T-helper 2 cell treated with Interferon-gamma antibody and Interleukin-4, amounts not matched to agents 5 μg/mL and 100 μg/mL, for 36 hours (primary cell): ENCODE measurements at places on chromosomes 12 and 14.
A peak's percentile ranks its signal among the peaks of the same experiment; 100 is the strongest.

DNA sequence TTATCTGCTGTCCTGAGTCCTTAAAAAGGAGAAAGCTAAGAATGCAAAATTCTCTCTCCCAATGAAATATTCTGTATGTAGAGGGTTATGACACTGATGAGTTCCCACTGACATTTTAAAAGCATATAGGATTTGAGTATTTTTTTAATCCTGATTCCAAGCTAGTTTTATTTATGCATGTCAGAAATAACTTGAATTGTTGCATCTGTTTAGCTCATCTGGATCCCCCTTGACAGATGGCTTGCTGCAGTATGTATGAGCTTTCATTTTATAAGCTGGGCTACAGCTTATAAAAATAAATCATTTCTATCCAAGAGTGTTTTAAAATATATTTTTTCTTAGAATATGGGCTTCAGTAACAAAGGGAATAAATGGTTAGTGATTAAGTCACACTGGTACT is 495.3 kb downstream of the NELL2 start:
- DNase-seq: no peak

GRCh38 chr12:56157201-56158028 is 744 bp upstream of the MYL6 start:
- DNase-seq: peak; percentile 48

- DNase-seq: no peak
Measured at GRCh38 chr12:47352067-47352466, 272.3 kb upstream of the AMIGO2 start.

GRCh38 chr12:82996168-82996812 is 309.6 kb downstream of the TMTC2 start:
- DNase-seq: no peak

DNA sequence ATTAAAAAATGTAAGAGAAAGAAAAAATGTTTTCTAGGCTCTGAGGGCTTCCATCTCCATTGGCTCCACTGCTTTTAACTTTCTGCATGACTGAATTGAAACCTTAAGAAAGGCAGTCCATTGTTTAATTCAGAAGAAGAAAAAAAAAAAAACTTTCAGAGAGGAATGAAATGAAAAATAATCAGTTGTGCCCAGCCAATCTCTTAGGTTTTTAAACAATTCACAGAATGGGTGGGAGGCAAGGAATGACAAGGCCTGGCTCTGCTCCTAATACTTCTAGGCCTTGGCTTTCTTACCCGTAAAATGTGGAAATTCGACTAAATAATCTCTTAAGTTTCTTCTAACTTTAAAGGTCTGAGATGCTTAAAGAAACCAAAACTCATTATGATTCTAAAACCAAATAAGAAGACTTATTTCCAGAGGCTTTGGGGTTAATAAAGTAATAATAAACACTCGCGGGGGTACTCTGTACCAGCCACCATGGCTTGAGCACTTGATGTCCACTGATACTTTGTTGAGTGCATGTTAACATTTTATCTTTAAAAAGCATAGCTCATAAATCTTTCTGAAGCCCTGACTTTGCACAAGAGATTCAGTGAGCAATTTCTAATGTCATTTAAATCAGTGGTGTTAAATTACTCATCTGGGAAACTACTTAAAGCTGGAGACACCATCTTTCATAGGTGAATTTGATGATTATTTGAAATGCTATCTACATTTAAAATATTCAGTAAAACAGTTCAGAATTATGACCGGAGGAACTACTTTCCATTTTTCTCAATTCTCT is 49.6 kb downstream of the STON2 start:
- no peak for DNase-seq

DNA sequence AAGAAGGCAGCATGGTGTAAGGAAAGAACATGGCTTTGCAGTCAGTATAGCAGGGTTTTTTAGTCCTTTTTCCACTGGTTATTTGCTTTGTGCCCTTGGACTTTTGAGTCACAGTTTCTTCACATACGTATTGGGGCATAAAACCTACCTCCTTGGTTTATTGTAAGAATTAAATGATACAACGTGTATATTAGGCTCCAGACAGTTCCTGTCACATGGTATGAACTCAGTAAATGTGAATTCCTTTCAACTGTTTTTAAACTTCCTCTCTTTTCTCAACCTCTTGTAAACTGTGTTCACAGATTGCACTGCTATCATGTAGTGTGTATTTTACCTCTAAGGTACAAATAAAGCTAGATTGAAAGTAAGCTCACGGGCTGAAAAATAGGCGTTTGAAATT is 29.5 kb downstream of the MSRB3 start:
- no peak for DNase-seq

GRCh38 chr14:105568859-105569766 is 42.7 kb downstream of the TMEM121 start:
- no peak for DNase-seq

DNA sequence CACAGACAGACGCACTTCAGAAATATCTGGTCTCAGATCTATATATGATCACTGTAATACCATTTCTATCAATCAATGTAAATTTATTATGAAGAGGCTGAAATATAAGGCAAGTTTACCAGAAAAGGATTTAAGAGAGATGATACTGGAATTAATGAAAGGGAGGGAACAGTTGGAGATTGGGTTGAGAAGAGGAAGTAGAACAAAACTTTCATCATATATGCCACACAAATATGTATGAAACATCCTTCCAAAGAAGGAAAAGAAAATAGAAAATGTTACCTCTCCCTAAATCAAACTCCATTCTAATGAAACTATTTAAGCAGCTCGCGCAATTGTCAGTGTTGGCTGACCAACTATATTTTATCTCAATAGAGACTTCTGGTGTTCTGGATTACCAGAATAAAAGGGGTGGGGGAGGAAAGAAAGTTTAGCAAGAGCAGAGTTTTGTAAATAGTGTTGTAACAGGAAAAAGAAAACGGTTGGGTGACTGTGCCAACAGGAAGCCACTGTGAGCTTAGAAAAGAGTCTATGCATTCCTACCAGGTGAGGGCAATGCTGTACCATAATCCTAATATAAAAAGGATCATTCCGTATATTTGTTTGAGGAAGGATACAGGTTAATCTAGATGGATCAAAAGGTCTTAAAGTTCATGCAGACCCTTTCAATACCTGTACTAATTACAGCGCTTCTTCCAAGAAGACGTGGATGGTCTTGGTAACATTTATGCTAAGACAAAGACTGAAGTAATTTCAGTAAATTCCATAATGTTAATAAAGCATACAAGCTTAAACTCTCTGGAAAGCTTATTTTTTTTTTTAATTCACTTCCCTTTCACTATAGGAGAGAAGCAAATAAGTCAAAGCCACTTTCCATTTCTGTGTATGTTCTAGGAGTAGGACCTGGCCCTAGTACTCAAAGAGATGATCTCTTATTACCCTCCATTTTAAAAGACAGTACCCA is 14.5 kb upstream of the LLPH start:
- DNase-seq: no peak

- peak; percentile 90 for DNase-seq
Measured at GRCh38 chr12:124774462-124775167, 89.0 kb downstream of the SCARB1 start.

DNA sequence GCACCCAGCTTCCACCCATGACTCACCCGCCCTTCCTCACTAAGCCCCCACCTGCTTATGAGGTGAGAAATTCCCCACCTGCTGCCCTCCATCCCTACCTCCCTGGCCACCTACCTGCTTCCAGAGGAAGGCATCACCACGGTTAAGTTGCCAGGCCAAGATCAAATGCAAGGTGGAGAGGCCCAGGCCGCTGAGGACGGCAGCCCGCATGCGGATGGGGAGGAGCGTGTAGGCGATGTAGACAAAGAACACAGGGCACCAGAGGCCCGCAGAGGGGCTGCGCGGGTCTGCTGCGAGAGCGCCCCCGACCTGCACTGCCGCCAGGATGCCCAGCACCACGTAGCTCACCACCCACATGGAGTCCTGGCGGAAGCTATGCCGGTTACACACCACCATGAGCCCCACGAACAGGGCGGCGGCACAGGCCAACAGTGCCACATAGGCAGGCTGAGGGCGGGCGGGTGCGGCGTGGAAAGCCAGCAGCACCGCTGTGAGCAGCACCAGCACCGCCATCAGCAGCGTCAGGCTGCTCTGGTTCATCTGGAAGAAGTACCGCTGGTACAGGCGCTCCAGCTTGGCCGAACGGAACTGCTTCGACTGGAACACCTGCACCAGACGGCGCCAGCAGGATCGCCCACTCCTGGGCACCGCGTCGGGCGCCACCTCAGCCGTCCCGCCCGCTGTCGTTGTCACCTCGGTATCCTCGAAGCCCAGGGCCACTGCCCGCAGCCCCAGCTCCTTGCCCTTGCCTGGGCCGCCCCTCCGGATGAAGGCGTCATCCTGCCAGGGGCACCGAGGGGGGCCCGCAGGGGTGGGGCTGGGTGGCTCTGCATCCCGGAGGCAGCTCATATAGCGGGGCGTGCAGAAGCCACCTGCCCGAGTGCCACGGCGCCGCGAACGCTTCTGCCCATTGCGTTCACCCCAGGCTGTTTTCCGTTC is 6.2 kb downstream of the ADCY6 start:
- no peak for DNase-seq

DNA sequence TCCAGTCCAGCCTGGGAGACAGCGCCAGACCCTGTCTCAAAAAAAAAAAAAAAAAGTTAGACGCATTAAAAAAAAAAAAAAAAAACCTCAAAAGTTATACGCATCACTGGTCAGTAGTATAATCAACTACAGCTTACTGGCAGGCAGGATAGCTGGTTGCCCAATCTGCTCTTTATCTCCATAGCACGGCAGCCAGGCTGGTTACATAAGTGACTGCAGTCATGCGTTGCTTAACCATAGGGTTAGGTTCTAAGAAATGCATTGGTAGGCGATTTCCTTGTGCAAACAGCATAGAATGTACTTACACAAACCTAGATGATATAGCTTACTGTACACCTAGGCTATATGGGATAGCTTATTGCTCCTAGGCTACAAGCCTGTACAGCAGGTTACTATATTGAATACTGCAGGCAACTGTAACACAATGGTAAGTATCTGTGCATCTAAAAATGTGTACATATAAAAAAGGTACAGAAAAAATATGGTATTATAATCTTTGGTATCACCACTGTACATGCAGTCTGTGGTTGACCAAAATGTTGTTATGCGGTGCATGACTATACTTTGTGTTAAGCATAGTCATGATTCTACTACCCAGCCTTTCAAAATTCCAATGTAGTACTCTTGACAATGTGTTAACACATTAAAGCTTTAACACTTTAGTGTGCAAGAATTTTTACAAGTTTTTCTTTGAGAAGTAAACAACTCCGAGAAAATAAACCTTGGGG is 8.1 kb downstream of the L2HGDH start:
- DNase-seq: no peak

DNA sequence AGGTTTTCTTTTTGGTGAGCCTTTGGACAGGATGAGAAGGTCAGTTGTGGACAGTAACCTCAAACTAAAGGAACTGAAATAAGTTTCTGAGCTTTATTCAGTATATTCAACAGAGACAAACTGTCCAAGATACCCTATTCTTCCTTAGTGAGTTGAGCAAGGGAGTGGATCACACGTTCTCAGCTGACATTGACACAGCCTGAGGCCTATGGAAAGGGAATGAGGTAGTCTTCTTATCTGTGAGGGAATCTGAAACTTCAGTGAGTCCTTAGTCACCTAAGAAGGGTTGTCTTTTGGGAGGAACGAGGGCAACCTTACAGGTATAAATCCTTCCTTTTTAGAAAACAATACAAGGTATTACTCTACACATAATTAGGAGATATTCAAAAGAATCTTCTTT is 5.0 kb upstream of the NUBPL start:
- no peak for DNase-seq

DNA sequence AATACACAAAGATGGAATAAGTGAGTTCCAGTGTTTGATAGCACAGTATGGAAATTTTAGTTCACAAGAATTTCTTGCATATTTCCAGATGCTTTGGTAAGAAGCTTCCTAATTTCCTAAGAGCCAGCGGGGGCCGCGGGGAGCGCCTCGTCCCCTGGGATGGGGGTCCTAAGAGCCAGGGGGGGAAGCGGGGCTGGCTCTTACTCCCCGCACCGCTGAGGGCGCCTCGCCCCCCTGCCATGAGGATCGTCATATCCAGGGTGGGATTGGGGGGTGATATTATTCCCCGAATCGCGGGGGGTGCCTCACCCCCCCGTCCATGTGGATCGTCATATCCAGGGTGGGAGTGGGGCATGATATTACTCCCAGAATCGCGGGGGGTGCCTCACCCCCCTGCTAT is 100.5 kb upstream of the GNG2 start:
- no peak for DNase-seq

- DNase-seq: no peak
Measured at GRCh38 chr12:54356951-54357356, 7.3 kb downstream of the GPR84 start.

DNA sequence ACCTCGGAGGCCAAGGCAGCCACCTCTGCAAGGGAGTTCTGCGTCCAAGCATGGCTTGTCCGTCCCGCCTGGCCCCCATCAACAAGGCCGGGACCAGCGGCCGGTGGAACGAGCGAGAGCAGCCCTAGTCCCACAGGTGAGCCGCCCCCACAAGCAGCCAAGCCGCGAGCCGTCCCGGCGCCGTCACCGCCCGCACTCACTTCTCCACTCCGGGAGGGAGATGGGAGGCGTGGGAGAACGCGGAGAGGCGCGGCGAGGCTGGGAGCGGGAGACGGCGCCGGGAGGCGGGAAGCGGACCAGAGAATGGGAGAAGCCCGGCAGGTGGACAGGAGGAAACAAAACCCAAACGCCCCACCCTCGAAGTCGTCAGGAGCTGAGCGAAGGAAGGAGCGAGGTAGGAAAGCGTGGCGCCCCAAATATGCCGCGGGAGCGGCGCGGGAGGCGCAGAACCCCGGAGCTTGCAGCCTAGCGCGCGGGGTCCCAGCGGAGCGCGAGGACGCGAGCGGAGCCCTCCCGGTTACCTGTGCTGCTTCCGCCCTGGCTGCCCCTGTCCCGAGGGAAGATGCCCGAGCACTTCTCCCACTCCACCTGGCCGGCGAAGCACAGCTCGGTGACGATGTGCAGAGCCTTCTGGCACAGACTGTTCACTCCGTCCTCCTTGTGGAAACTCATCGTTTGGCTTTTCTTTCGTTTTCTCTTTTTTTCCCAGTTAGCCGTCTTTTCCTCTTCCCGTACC is 600 bp downstream of the SYT10 start:
- no peak for DNase-seq

DNA sequence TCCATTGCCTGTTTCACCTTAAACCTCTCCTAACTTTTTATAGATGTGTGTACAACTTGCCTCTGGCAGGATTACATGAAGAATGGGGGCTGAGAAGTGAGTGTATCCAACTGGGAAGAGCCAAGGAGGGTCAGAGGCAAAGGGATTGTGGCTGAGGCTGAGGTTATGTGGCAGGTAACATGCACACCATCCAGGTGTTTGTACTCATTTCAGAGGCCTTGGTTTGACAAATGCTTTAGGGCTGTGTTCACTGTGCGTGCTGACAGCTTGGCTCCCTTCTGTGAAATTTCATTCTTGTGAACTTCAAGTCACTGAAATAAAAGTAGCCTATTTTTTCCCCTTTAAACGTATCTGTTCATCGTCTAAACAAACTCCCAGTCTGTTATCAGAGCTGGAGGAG is 47.7 kb downstream of the ANO6 start:
- DNase-seq: no peak

DNA sequence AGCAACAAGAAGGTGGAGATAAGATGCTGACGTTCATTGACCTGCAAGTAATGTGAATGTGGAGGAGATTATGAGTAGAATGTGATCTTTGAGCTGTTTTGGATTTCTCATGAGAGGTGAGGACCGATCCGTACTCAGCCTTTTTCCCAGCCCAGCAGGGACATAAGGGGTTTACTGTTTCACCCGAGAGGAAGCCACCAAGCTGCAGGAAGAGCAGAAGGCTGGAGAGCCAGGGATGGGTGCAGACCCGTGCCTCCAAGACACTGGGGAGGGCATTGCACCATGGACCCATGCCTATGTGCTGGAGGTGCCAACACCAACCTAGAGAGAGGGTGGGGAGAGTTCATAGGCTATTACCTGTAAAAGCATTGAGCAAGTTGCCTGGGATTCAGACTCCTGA is 206.0 kb upstream of the DIO3 start:
- DNase-seq: no peak
